ENCODE measurements at places on chromosomes 16 and 17.

DNA sequence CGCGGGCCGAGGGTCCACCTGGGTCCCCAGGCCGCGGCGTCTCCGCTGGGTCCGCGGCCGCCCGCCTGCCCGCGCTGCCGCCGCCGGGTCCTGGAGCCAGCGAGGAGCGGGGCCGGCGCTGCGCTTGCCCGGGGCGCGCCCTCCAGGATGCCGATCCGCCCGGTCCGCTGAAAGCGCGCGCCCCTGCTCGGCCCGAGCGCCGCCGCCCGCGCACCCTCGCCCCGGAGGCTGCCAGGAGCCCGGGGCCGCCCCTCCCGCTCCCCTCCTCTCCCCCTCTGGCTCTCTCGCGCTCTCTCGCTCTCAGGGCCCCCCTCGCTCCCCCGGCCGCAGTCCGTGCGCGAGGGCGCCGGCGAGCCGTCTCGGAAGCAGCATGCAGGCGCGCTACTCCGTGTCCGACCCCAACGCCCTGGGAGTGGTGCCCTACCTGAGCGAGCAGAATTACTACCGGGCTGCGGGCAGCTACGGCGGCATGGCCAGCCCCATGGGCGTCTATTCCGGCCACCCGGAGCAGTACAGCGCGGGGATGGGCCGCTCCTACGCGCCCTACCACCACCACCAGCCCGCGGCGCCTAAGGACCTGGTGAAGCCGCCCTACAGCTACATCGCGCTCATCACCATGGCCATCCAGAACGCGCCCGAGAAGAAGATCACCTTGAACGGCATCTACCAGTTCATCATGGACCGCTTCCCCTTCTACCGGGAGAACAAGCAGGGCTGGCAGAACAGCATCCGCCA, 504 bp downstream of the FOXC2 start:
- no peak for DNase-seq

GRCh38 chr17:7987112-7987893, 15.1 kb upstream of the GUCY2D start:
- no peak for DNase-seq

DNA sequence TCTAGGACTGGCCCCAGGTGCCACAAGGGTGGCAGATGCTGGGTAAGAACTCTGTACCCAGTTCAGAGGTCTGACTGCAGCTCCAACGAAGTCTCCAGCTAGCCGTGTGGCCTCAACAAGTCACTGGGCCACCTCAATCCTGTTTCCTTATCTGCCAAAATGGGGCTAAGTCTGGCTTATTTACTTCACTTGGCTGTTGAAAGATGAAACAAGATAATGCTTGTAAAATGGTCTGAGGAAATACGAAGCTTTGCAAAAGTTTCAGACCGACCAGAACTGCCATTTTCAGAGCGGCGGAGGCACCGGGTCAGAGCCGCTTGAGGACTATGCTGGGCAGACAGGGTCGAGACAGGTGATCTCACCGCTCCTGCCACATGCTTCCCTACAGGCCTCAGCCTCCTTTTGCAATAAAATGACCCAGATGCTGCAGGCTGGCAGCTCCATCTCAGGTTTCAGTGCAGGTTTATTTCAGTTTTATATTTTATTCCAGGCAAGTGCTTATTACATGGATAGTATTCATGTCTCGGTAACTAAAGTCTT, 17.2 kb downstream of the MNT start:
- no peak for DNase-seq

GRCh38 chr17:79622776-79623175, 11.9 kb upstream of the RBFOX3 start:
- DNase-seq, result no peak

GRCh38 chr16:50056226-50056625, 9.5 kb upstream of the HEATR3 start:
- no peak for DNase-seq

DNA sequence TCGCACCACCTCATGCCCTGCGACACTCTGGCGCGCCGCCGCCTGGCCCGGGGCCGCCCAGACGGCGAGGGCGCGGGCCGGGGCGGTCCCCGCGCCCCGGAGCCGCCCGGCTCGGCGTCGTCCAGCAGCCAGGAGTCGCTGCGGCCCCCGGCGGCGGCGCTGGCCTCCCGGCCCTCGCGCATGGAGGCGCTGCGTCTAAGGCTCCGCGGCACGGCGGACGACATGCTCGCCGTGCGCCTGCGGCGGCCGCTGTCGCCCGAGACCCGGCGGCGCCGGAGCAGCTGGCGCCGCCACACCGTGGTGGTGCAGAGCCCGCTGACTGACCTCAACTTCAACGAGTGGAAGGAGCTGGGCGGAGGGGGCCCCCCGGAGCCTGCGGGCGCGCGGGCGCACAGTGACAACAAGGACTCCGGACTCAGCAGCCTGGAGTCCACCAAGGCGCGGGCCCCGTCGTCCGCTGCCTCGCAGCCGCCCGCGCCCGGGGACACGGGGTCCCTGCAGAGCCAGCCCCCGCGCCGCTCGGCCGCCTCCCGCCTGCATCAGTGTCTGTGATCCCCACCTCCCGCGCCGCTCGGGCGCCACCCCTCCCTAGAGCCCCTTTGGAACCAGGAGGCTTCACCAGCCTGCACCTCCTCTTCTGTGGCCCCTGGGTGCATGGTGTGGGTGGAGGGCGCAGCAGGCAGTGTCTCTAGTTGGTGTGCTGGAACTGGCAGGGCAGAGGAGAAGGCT, 82.3 kb downstream of the ARHGAP23 start:
- DNase-seq, result no peak

GRCh38 chr16:29819506-29819905, 756 bp upstream of the MVP start:
- DNase-seq, result no peak

- DNase-seq, result no peak
These were observed 1180.6 kb upstream of the CDH8 start for GRCh38 chr16:63216696-63217423.

DNA sequence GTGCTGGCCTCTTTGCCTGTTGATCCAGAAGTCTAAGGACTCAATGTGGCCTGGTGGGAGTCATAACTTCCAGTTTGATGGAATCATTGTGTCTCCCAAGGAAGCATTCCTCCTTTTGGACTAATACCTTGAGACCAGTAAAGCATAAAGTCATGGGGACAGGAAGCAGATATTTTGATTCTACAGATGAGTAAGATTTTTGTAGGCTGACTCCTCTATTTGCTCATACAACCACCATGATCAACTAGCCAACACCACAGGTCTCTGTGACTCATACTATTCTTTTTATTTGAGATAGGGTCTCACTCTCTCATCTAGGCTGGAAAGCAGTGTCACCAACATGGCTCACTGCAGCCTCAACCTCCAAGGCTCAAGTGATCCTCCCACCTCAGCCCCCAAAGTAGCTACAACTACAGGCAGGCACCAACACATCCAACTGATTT, 6.2 kb downstream of the MT2A start:
- DNase-seq, result no peak

DNA sequence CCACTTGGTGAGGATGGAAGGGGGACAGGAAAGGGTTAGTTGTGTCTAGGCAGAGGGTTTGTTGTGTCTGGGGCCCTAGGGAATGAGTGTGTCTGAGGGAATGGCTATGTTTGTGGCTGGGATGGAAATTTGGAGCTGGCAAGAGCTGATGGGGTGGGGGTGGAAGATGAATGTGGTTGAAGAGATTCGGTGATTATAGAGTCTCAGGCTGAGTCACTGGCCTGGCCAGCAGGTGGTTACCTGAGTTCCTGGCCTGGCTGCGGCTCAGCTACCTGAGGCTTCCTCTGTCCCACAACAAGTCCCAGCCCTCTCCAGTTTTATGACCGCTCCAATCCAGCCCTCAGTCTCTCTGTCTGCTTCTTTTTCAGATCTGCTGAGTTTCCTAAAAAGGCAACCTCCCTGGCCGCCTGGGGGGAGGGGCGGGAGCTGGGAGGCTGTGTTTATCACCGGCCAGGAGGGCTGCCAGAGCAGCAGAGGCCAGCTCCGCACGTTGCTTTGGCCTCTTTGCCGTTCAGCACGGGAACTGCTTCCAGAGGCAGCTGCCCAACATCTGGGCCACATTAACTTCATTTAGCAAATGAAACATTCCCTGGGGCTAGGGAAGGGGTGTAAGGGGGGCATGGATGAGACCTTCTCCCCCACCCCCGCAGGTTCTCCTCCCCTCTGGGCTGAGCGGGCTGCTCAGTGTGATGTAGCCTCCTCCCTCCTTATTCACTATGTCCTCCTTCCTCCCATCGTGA, 21.8 kb downstream of the ITGB3 start:
- no peak for DNase-seq

- no peak for DNase-seq
These were observed 265.5 kb downstream of the PARN start for GRCh38 chr16:14364386-14365199.

GRCh38 chr17:63780928-63781327, 7.0 kb downstream of the DDX42 start:
- DNase-seq, result no peak

DNA sequence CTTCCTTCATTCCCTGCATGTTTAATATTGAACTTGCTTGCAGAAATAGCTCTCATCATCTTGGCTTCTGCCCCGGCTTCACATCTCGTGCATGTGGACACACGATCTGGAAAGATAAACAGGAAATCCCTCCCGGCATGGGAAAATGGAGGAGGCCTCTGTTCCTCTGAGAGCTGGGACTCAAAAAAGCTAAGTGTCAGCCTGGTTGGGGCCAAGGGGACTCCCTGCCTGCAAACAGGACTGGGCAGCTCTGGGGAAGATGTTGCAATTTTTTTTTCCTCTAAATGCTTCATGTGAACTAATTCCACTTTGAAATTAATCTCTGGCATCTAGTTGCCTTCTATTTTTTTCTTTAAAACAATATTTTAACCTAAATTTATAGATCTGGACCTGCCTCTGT, 24.8 kb downstream of the ITPRIPL2 start:
- DNase-seq, result no peak
